ENCODE measurements at places on chromosomes 6 and 20.

DNA sequence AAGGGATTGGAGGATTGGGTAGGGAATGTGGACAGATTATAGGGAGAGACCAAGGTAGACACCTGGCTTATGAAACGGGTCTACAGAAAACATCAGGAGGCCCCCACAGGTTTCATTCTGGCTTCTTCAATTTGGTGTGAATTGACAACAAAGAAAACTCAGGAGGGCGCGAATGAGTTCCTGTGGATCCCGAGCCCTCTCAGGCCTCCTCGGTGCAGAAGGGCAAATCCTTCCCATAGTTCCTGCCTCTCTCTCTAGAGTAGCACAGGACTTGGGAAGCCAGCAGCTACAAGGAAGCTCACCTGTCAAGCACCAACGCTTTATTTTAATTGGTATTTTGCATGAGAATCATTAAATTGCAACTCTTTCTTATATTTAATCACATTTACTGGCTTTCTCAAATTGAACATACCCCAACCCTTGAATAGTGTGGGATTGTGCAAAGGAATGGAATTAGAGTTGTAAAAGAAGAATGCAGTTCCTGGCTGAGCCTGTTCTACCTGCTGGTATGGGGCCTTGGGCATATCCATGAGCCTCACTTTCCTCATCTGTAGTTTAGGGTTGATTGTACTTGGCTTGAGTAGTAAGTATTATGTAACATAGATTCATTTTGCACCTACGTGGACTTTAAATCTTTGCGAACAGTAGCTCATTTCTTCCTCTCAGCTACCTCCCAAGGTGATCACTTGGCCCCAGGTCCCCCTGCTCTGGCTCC lies 56.4 kb upstream of the PHACTR2 start:
- no peak for DNase-seq

DNA sequence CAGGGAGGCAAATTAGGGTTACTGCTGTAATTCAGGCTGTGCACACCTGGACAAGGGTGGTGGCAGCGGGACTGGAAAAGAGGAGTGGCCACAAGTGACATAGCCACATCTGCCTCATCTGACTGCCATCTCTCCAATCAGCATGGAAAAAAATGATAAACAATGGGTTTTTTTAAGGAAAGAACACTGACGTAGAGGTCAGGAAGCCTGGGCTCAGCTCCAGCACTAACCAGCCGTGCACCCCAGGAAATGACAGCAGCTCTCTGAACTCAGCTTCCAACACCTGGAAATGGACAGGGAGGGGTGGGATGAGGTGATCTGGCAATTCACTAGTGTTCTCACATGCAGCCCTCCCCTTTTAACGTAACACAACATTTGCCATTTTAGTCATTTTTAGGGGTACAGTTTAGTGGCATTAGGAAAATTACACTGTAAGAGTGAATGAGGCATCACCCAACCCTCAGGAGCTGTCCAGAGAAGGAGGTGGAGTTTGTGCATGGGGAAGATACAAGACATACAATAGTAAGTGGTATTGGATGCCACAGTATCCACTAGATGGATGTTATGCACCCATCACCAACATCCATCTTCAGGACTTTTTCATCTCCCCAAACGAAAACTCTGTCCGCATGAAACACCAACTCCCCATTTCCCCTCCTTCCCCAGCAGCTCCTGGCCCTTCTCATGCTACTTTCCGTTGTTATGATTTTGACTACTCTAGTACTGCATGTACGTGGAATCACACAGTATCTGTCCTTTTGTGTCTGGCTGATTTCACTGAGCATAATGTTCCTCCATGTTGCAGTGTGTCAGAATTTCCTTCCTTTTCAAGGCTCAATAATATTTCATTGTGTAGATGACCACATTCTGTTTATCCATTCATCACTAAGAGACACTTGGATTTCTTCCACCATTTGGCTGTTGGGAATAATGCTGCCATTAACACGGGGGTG lies 215.5 kb upstream of the ECI2 start:
- no peak for DNase-seq

GRCh38 chr6:62940848-62941247 lies 270.4 kb upstream of the FKBP1C start:
- no peak for DNase-seq

- no peak for DNase-seq
Observed at GRCh38 chr20:31497838-31498540, 16.3 kb upstream of the HM13 start.

Measured in NCI-H1436 treated with DMSO at 0.1 percent for 48 hours (cell line).